ENCODE measurements at places on chromosomes 12 and 14.

DNA sequence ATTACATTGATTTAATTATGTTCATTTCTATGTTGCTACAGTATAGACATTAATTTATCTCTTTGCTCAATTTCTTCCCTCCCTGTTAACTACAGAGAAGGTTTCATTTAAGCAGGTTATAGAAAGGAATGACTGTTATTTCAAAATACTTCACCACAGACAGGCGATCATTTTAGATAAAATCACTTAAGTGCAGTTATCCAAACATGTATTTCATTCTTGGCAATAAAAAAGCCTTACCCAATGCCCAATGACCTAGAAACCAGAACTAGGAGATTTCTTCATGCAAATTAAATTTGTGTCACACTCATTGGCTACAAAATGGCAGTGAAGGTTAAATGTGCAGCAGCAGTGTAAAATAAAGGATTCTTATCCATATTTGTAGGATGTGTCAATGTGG lies 266.4 kb downstream of the KCNH5 start:
- DNase-seq = no peak

DNA sequence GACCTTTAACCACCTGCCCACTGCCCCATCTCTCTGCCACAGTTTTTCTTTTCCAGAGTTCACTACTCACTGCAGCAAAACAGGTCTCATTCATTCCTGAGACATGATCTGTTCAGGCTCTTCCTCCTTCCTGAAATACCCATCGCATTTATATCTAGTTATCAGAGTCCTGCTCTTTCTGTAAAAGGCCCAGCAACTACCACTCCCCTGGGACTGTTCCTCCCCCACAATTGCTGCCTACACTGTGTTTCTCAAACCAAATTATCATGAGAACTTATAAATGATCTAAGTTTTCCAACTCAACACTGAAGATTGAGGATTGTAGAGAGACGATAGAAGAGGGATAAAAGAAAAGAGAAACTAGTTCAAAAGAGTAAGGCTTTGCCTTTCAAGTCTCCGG lies 40.8 kb upstream of the EPS8 start:
- no peak for DNase-seq

GRCh38 chr12:32419520-32419960 lies 20.2 kb downstream of the FGD4 start:
- DNase-seq = no peak

- DNase-seq = no peak
These were observed 107.1 kb downstream of the LGMN start for GRCh38 chr14:92641306-92641705.

- no peak for DNase-seq
These were observed 1.1 kb upstream of the SDSL start for GRCh38 chr12:113420996-113421595.

DNA sequence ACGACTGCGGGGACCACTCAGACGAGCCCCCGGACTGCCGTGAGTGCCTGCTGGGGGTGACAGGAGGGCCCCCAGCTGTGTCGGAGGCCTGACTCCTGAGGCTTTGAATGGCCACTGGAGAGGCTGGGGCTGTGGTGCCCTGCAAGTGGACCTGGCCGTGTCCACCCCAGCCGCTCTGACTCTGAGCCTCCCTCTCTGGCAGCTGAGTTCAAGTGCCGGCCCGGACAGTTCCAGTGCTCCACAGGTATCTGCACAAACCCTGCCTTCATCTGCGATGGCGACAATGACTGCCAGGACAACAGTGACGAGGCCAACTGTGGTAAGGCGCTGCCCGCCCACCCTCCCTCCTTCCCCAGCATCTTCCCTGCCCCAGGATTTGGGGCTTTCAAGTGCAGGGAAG lies 16.1 kb upstream of the NXPH4 start:
- DNase-seq = no peak

- no peak for DNase-seq
These were observed 88.1 kb upstream of the CPSF6 start for GRCh38 chr12:69151254-69151764.

DNA sequence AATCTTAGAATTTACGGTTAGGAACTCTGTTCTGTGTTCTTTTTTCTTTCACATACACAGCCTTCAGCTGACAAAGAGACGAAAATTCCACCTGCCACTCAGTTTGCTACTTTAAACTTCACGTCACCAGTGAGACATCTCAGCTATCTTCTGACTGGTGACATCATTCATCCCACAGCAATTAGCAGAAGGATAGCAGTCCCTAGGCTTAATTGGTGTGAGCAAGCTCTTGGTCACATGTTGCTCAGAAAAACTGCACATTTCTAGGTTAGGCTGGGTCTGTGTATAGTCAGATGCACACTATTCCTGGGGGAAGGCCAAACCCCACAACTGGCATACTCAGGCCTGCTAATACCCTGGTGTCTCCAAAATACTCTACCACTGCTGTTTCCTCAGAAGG lies 23.9 kb downstream of the SLC7A7 start:
- DNase-seq = no peak

DNA sequence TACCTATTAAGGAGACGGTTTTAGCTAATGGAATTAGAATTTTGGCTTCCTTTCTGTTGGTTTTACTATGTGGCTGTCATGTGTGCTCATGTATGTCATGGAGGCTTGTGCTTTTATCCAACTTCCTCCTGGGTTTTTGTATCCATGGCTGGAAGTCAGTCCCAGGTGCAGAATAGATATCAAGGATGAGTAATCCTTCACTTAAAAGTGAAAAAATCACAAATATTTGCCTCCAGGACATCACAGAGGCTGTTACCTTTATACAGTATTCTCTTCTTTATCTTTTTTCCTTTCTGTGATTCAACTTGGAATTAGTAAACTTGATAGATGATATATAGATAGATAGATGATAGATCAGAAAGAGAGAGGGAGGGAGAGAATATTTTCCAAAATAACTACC lies 706.8 kb downstream of the GALC start:
- DNase-seq = no peak

DNA sequence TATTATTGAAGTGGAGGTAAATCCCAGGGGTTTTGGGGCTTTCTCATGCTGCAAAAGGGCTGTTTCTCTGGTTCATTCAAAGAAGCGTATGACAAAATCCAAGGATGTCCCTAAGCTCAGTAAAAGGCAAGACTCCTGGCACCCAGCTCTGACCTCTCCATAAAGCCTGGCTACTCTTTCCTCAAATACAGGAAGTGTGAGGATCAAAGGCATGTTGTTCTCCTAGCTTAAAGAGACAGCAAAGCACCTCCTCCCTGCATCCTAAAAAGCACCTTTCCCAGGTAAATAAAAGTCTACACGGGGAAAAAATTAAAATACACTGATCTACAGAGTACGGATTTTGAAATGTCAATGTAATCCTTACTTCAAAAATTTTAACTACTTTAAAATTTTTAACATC lies 118.6 kb downstream of the LMNTD1 start:
- no peak for DNase-seq

GRCh38 chr14:53742233-53742620 lies 214.4 kb downstream of the BMP4 start:
- peak; percentile 15 for DNase-seq

DNA sequence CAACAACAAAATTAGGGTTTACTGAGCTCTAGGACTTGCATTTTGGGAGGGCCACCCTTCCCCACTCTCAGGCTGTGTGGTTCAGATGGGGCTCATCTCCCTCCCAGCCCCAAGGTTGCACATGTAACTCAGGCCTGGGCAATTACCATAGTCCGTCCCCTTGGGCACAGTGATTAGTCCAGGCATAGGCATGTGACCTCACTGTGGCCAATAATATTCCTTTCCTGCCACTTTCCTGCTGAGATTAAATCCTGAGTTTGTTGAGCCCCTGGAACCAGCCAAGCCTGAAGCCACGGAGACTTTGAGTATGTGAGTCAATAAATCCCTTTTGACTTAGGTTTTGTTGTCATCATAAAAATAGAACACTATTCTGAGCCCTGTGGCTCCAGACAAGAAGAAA lies 113.0 kb downstream of the AACS start:
- DNase-seq = no peak

DNA sequence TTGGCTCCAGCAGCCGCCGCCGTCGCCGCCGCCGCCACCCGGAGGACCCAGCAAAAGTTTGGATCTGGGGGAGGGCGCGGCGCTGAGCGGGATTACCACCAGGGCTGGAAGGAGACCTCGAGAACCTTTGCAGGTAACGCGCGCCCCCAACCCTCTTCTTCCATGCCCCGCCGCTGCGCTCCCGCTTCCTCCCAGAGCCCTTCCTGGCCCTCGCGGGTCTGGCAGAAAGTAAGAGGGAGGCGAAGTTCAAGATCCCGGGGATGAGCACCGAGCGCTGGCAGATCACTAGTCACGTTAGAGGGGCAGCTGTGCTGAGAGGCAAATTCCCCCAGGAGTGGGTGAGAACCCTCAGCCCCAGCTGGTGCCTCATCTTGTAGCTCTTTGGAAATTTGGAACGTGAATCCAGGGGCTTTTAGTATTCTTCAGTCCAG lies 3.9 kb downstream of the FLRT2 start:
- peak; percentile 45 for DNase-seq

GRCh38 chr12:46179693-46180452 lies 89.0 kb downstream of the SLC38A1 start:
- no peak for DNase-seq

DNA sequence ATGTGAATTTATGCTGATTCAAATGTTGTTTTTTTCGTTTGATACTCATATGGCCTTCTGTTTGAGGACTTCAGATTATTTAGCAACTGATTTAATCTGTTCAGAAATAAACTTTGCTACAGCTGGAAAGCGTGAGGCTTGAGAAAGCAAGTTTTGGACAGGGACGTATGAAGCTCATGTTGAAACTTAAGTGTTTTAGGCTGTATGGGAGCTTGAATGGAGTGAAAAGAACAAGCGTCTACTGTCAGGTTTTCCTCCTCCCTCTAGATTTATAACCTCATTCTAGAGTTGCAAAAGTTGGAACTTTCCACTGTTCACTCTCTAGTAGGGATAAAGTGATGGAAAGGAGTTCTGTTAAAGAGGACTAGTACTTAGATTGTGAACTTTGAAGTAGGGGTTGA lies 1.0 kb downstream of the PRPF39 start:
- DNase-seq = peak; percentile 46

GRCh38 chr14:74302152-74302628 lies 544 bp downstream of the ABCD4 start:
- DNase-seq = peak; percentile 51

DNA sequence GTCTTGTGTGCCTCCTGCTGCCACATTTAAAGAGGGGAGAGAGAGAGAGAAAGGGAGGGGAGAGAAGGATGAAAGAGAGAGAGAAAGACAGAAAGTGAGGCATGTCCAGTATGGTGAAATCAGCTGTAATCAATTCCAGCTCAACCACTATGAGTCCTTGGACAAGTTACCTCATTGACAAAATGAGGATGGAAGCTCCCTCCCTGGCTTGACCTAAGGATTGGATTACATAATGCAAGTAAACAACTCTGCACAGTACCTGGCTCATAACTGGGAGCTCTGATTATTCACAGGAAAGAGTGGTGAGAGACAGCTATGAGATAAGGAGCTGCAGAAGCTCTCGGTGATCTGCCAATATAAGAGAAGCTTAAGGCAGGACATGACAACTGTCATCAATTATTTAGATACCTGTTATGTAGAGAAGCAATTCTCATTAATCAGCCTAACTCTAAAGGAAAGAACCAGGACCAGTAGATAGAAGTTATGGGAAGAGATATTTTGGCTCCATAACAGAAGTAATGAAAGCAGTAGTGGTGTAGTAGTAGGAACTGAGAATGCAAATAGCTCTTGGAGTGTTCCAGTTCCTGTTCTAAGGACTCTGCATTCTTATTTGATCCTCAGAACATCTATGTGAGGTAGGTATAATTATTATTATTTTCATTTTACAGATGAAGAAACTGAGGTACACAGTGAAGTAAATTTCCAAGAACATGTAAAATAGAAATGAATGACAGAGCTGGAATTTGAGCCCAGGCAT lies 791.6 kb downstream of the DIO2 start:
- no peak for DNase-seq

GRCh38 chr14:55927028-55927427 lies 191.2 kb upstream of the PELI2 start:
- DNase-seq = no peak

DNA sequence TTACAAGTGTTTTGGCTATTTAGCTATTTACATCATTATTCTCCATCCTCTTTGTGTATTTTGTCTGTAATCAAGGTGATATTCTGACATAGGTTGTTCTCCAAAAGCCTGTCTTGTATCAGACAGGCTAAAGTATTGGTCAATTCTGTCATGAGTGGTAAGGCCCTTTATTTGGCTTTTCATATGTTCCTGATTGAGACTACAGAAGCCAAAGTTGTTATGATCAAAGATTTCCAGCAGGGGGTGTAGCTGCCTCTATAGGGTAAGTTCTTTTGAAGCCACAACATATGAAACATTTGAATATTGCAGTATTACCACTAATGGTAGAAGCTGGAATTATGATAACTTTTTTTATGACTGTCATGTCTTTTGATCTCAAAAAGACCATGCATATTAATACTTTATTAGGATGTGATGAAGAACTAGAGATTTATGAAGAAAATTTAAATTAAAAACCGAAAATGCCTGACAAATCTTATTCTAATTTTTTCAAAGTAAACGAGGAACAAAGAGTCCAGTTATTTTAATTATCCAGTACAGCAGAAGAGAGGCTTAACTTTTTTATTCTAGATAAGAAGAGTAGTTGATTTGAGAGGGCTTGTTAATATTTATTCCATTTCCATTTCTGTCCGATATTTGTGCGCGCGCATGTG lies 3.4 kb upstream of the ARHGAP5 start:
- DNase-seq = peak; percentile 38

DNA sequence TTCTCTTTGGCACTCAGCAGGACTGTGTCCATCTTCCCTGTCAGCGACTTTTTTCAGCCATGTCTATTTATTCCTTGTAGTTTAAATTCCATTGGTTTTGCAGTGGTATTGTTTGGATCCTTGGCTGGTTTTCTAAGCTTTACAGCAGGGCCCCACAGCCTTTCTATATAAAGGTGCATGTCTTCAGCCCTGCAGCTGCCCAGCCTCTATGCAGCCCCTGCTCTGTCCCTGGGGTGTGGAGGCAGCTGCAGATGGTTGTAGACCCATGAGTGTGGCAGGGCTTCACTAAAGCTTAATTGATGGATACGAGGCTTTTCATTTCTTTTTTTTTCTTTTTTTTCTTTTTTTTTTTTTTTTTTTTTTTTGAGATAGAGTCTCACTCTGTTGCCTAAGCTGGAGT lies 29.7 kb downstream of the SFSWAP start:
- DNase-seq = no peak

GRCh38 chr12:793711-794110 lies 41.3 kb downstream of the WNK1 start:
- no peak for DNase-seq

- peak; percentile 42 for DNase-seq
These were observed 1084.7 kb downstream of the SLC6A15 start for GRCh38 chr12:83827860-83828259.

DNA sequence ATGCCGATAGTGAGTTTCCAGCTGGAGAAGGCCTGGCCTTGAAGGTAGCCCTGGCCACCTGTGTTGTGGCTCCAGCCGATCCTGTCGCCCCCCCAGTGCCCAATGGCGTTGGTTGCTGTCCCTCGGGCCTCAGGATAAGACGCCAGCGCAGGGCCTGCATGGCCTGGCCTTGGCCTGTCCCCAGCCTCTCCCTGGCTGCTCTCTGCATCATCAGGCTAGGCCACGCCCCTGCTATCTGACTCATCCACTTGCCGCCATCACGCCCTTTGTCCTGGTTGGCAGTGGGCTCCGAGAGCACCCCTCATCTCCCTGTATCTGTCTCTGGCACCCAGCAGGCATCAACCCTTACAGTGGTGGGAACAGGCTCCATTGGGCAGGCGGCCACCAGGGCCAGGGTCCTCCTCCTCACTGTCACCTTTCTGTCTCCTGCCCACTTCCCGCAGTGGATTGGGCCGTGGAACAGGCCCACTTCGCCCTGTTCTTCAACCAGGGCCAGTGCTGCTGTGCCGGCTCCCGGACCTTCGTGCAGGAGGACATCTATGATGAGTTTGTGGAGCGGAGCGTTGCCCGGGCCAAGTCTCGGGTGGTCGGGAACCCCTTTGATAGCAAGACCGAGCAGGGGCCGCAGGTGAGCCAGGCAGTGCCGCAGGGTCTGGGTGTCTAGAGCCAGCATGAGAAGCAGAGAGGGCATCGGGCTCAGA lies 25.6 kb downstream of the ALDH2 start:
- no peak for DNase-seq
